ENCODE measurements at places on chromosomes 1 and 21.
A peak's percentile ranks its signal among the peaks of the same experiment; 100 is the strongest.

- DNase-seq = no peak
Observed at GRCh38 chr1:87806379-87807094, 477.9 kb downstream of the LMO4 start.

- no peak for DNase-seq
Observed at GRCh38 chr21:31948676-31949075, 75.9 kb downstream of the HUNK start.

- DNase-seq = no peak
Observed at GRCh38 chr1:75838079-75838478, 41.4 kb downstream of the MSH4 start.

DNA sequence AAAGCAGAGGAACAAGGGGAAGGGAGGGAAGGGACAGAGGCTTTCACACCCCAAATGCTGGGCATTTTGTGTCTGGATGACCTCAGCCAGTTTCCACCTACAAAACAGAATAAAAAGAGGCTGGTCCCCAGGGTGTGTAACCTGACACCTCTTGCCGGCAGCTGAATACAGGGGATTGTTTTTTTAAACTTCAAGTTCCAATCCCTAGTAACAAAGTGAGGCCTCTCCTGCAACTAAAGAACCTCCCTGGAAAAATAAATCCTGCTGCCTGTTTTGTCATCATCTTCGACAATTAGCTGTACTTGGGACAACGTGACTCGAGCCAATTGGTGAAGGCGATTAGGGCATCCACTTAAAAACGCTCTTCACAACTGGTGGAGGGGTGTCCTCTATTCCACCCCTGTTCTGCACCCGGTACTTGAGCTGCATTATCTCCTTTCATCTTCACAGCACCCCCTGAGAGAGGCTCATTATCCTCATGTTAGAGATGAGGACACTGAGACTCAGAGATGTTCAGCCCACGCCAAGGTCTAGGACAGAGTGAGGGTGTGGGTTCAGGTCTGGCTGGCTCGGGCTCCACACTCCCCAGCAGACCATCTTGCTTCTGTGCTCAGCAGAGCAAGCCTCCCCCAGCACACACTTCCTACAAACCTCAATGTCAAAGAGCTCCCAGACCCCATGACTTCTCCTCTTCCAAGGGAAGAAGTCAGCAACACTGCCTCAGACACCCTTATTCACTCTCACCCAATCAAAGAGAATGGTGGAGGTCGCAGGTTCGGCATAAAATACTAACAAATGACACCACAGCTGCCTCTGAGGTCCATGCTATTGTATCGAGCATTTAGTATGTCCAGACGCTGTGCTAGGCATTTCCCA, 15.2 kb downstream of the ITPKB start:
- no peak for DNase-seq

- DNase-seq = no peak
Observed at GRCh38 chr21:36803816-36804439, 105.0 kb downstream of the SIM2 start.

GRCh38 chr1:33361532-33362235, 40.8 kb upstream of the A3GALT2 start:
- no peak for DNase-seq

GRCh38 chr1:17502326-17502778, 37.1 kb upstream of the ARHGEF10L start:
- peak; percentile 7 for DNase-seq

GRCh38 chr1:182069028-182069466, 7.5 kb upstream of the ZNF648 start:
- no peak for DNase-seq

- DNase-seq = no peak
Observed at GRCh38 chr1:11285883-11286734, 13.1 kb downstream of the UBIAD1 start.

GRCh38 chr1:181479137-181479745, 4.1 kb upstream of the CACNA1E start:
- no peak for DNase-seq

DNA sequence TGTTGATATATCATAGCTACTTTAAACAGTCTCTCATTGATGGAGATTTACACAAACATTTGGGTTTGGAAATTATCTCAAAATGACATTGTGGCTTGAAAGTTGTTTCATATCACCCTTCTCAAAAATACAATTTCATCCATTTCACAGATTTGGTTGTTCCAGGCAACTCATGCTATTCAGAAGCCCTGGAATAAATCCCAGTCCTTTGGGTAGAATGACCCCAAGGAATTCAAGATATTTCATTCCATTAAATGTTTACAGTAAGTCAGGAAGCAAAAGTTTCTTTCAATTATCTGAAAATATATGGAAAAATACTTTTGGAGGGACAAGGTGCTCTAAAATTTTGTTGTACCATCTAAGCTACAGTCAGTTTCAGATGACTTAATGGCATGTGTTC, 27.1 kb downstream of the MPZL1 start:
- DNase-seq = no peak

DNA sequence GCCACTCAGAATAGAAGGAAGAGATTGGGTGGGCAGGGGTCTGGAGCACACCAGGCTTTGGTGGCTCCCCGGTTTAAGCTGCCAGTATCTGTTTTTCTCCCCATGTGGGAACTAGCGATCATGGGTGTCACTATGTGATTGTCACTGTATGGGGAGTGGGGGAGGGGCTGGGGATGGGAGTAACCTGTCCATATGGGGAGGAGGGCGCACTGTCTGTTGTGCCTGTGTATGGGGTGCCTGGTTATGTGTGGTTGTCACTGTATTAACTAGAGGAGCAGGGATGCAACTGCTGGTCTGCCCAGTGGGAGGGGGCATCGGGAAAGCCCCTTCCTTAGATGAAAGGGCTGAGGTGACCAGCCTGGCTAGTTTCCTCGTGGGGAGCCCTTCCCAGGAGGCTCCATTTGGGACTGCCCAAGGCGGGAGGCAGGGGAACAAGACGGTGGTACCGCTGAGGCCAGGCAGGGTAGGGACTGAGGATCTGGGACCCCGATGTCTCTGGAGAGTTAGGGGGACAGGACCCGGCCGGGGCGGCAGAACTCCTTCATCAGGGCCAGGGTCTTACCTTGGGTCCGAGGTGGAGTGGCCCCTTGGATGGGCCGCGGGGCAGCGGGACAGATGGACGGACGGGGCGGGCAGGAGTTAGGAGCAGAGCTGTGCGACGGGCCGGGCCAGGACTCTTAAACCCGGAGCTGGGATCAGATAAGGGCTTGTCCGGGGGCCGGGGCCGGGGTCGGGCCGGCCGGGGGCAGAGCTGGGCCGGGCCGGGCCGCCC, at the start of gene KCNJ10:
TSS of gene KCNJ10 (minus strand) at position 701 of the 772 bp plus-strand sequence. CDS start 27,628 bp downstream, outside the sequence.
- DNase-seq = no peak

DNA sequence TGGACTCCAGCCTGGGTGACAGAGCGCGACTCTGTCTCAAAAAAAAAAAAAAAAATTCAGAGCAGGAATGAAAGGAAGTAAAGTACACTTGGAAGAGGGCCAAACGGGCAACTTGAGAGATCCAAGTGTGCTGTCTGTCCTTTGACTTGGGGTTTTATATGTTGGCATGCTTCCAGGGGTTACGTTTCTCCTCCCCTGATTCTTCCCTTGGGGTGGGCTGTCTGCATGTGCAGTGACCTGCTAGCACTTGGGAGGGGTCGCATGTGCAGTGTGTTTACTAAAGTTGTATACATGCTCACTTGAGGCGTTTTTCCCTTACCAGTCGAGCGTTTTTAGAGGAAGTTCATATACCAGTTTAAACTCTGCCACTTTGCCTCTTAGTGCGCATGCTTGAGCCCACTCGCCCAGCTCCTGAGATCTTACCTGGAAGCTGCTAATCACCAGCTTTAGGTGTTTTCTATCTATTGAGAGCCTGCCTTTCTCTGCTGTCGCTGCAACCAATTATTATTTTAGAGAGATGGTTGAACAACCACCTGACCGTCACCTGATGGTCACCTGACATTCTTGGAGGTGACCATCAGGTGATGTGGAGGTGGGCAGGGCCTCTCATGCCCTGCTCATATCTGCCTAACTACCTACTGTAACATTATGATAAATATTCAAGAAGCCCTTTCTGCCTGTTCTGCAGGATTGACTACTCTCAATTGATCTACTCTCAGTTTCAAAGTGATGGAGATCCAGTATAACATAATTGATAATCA, 140.1 kb downstream of the MACF1 start:
- no peak for DNase-seq

- no peak for DNase-seq
Observed at GRCh38 chr1:31541194-31541593, 35.1 kb upstream of the TINAGL1 start.

DNA sequence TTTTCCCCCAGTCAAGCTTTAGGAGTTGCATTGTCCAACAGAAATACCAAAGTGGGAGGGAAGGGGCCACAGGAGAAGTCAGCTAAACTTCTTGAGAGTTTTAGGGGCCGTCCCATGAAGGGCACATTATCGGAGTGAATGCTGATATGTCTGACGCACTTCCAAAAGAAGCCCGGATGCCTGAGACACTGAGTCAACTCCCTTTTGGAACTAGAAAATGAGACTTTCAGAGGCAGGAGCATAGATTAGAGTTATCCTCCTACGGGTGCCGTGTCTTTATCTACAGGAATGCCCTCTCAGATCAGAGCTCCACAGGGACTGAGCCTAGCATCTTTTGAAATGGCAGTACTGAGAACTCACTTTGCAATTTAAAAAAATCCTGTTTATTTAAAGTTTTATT, 13.1 kb downstream of the ACTN2 start:
- DNase-seq = no peak

- no peak for DNase-seq
Observed at GRCh38 chr1:116713474-116713873, 40.8 kb upstream of the CD2 start.

DNA sequence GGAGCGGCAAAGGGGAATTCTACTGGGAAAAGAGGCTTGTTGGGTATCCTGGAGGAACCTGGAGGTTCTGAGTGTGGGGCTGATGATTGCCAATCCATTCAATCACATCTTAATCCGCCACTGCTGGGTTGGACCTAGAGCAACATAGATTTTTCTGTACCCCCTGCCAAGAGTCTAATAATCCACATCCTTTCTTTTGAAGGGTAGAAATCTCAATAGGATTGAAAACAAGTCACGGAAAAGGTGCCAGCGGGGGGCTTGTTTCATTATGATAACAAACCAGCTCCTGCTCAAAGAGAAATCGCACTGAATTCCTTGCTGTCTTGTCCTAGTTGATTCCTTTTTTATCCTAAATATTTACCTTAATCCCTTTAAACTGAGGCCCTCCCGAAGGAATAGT, 528.5 kb downstream of the ADGRL2 start:
- no peak for DNase-seq

DNA sequence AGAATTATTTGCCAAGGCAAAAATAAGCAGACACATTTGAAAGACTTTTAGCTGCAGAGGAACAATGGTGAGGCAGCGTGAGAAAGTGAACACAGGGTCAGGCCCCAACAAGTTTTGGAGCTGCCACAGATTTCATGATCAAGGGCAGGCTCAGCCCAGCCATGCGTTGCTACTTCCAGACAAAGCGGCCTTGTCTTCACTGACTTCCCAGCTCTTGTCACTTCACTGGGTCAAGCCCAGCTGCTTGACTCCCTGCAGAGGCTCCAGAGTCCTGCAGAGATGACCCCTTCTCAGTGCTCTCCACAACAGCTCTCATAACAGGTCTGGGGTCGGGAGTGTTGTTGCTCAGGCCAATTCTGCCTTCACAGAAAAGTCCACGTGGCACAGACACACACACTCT, 35.8 kb downstream of the HHAT start:
- no peak for DNase-seq

- no peak for DNase-seq
Observed at GRCh38 chr1:31224068-31224467, 15.6 kb downstream of the NKAIN1 start.

- DNase-seq = no peak
Observed at GRCh38 chr1:38962113-38962512, 20.5 kb upstream of the RHBDL2 start.

GRCh38 chr1:217506878-217507277, 124.0 kb downstream of the GPATCH2 start:
- DNase-seq = no peak

GRCh38 chr1:42143896-42144710, 9.1 kb upstream of the GUCA2B start:
- no peak for DNase-seq

DNA sequence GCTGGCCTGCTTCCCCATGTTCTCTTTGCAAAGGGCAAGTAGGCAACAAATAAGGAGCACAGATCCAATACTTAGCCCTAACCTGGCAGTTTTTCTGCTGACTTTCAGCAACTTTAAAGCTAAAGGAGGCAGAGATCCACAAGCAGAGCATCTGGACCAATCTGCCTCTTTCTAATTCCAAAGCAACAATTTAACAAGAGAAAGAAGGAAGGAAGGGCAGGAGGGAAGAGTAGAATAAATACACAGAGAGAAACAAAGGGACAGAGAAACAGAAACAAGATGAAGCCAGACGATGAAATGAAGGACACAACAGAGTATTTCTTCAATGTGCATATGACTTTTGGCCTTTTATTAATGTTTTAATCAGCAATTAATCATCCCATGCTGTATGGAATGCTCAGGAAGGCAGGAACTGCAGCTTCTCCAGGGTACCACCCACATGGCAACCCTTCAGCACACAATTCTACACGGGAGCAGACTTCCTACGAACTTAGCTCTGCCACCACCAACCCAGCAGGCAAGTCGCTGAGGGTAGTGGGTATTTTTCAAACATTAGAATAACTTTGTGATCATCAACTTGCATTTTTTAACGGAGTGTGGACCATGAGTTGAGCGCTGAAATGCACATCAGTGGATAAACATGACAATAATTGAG, 15.3 kb downstream of the CLCC1 start:
- no peak for DNase-seq

Data from stimulated activated CD4-positive, alpha-beta T cell treated with anti-CD3 and anti-CD28 coated beads, Interleukin-1b, Interleukin-23, amount 100 ng/mL, for 1 hour (primary cell).